Activated T-helper 2 cell treated with anti-CD3 and anti-CD28 coated beads, Interferon-gamma antibody, Interleukin-2, Interleukin-4, amounts not matched to agents 10 μg/mL and 5 μg/mL and 100 μg/mL, durations not matched to agents 14 hours and 24 hours and 36 hours (primary cell): ENCODE measurements at places on chromosomes 2 and 18. TPM values are rescaled to one million over a fixed set of nuclear protein-coding genes. Genes with fewer than 3 reads are reported as not detected.

Gene ANKAR
- total RNA-seq = 4.0 and 4.1 TPM in 2 replicates

Gene AP1S3
- total RNA-seq = 12.7 and 13.9 TPM in 2 replicates

Gene DAPL1
- total RNA-seq = not detected in 2 replicates

Gene CCDC121
- total RNA-seq = 0.57 and 0.73 TPM in 2 replicates

Gene MTCL1
- 0.34 and 0.50 TPM in 2 replicates for total RNA-seq

Gene LYPD6B
- not detected in 2 replicates for total RNA-seq

Gene FBXO48
- 1.3 TPM in 2 replicates for total RNA-seq

Gene KIF5C
- total RNA-seq = 12.9 and 17.3 TPM in 2 replicates

Gene PDE1A
- not detected in 2 replicates for total RNA-seq

Gene RELCH
- 29.1 and 32.3 TPM in 2 replicates for total RNA-seq

Gene TANC1
- total RNA-seq = 0.34 TPM in 2 replicates

Gene ASTL
- total RNA-seq = 1.3 and 1.5 TPM in 2 replicates

Gene AOX1
- total RNA-seq = not detected in 2 replicates

Gene TDRD15
- not detected in 2 replicates for total RNA-seq

Gene CLEC4F
- total RNA-seq = 0.11 TPM in 1 of 2 replicates, not detected in the other

Gene OTOF
- total RNA-seq = 9.8 and 12.3 TPM in 2 replicates

Gene ATP8B1
- not detected in 2 replicates for total RNA-seq

Gene RESP18
- not detected in 2 replicates for total RNA-seq

Gene CCDC142
- 25.1 and 26.9 TPM in 2 replicates for total RNA-seq

Gene CCT7
- 562 and 584 TPM in 2 replicates for total RNA-seq

Gene GALNT3
- total RNA-seq = 21.3 and 21.6 TPM in 2 replicates

Gene KCNK3
- not detected in 2 replicates for total RNA-seq

Gene CNGA3
- not detected in 2 replicates for total RNA-seq

Gene CYS1
- 0.78 and 0.89 TPM in 2 replicates for total RNA-seq

Gene SERPINB12
- total RNA-seq = not detected in 2 replicates

Gene GALR1
- total RNA-seq = not detected in 2 replicates

Gene MC5R
- total RNA-seq = not detected in 2 replicates

Gene DRC1
- not detected in 2 replicates for total RNA-seq

Gene OTX1
- not detected in 2 replicates for total RNA-seq

Gene PDE6D
- total RNA-seq = 35.5 and 35.6 TPM in 2 replicates

Gene CXCR4
- total RNA-seq = 140 and 144 TPM in 2 replicates

Gene UGT1A8
- not detected in 2 replicates for total RNA-seq

Gene LIPG
- total RNA-seq = 0.53 and 0.59 TPM in 2 replicates

Gene RPRM
- total RNA-seq = not detected in 2 replicates

Gene TPGS2
- total RNA-seq = 81.6 and 83.3 TPM in 2 replicates

Gene RASGRP3
- total RNA-seq = 1.5 and 2.5 TPM in 2 replicates

Gene SP5
- total RNA-seq = 0.30 and 0.32 TPM in 2 replicates

Gene TMBIM1
- 69.6 and 73.7 TPM in 2 replicates for total RNA-seq

Gene ADRA2B
- 0.09 and 0.21 TPM in 2 replicates for total RNA-seq

Gene HTR2B
- not detected in 2 replicates for total RNA-seq

Gene SATB2
- 0.05 TPM in 2 replicates for total RNA-seq

Gene TNFRSF11A
- 38.2 and 43.0 TPM in 2 replicates for total RNA-seq

Gene SCN9A
- 0.16 TPM in 1 of 2 replicates, not detected in the other for total RNA-seq

Gene GKN1
- total RNA-seq = not detected in 2 replicates

Gene AAK1
- 108 TPM in 2 replicates for total RNA-seq

Gene SAG
- total RNA-seq = 0.05 TPM in 1 of 2 replicates, not detected in the other

Gene CRYGD
- total RNA-seq = not detected in 2 replicates

Gene SLC4A1AP
- total RNA-seq = 26.7 and 27.8 TPM in 2 replicates

Gene ZNF2
- total RNA-seq = 3.3 and 3.6 TPM in 2 replicates

Gene IL37
- not detected in 2 replicates for total RNA-seq

Gene HOXD12
- total RNA-seq = not detected in 2 replicates

Gene STARD6
- total RNA-seq = not detected in 2 replicates

Gene APCDD1
- total RNA-seq = not detected in 2 replicates
